ENCODE measurements at places on chromosomes 6 and 20. TPM values are rescaled to one million over a fixed set of nuclear protein-coding genes. Genes with fewer than 3 reads are reported as not detected.

Gene SIRPG
- 31.8 TPM for total RNA-seq

Gene PACRG
- 0.36 TPM for total RNA-seq

Gene OR12D3
- total RNA-seq = not detected

Gene SEMG1
- total RNA-seq = not detected

Gene ADGRF4
- total RNA-seq = not detected

Gene ALDH5A1
- 11.9 TPM for total RNA-seq

Gene F13A1
- total RNA-seq = not detected

Gene HLA-DQA1
- 13.3 TPM for total RNA-seq
